Hematopoietic multipotent progenitor cell treated with erythropoietin and hydrocortisone succinate and interleukin-3 and kit ligand, for 8 days (in vitro differentiated cells): ENCODE measurements at places on chromosomes 12 and 14.
A peak's percentile ranks its signal among the peaks of the same experiment; 100 is the strongest.

DNA sequence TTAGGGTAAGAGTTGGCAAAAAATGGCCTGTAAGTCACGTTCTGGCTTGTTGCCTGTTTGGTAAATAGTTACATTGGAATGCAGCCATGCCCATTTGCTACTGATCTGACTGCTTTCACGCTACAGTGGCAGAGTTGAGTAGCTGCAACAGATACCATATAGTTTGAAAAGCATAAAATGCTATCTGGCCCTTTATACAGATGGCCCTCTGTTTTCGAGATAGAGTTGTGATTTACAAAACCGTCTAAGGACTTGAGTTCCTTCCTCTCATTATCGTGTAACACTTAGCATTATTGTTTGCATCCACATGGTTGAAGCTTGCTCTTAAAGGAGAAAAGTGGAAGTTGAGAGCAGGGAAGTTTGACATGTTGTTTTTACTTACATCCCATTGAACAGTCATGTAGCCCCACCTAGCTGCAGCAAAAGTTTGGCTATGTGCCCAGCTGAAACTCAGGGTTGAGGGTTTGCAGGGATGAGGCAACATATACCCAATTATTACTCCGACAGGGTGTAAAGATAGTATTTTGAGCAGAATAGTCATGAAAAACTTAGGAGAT lies 11.3 kb upstream of the SCFD1 start:
- DNase-seq = peak; percentile 79

DNA sequence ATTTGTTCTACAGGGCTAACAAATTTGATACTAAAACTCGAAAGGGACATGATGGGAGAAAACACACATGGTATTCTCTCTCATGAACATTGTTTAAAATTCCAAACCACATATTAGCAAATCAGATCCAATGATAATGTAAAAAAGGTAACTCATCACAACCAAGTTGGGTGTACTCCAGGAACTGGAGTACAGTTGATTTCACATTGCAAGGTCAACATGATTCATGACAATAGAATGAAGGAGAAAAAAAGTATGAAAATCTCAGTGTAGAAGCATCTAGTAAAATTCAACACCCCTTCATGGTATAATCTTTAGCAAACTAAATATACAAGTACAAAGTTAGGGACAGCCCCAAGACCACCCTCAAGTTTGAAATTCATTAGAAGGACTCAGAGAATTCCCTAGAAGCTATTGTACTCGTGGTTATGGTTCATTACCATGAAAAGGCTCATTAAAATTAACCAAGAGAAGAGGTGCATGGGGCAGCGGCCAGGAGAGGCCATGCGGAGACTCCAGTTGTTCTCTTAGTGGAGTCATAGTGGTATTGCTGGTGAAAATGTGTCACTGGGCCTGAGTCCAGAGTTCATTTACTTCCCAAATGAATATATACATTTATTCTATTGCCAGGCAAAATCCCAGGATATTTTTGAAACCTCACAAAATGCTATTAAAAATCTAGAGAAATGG lies 3.1 kb upstream of the CDCA4 start:
- DNase-seq = no peak

DNA sequence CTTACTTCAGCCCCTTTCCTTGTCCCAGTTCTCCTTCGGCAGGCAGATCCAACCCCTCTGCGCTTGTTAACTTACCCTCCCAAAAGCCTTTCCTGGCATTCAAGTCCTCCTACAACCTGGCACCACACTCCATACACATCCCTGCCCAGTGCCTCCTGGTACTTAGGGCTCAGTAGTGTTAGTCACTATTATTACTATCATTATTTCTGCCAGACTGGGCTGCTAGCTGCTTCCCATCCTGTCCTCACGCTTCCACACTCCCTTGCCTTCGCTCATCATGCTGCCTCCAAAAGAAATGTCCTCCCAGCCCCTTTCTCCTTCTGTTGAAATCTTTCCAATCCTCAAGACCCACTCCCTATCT lies 1.6 kb upstream of the HDAC7 start:
- DNase-seq = no peak

GRCh38 chr14:63745858-63746425 lies 18.1 kb upstream of the SGPP1 start:
- DNase-seq = peak; percentile 31

DNA sequence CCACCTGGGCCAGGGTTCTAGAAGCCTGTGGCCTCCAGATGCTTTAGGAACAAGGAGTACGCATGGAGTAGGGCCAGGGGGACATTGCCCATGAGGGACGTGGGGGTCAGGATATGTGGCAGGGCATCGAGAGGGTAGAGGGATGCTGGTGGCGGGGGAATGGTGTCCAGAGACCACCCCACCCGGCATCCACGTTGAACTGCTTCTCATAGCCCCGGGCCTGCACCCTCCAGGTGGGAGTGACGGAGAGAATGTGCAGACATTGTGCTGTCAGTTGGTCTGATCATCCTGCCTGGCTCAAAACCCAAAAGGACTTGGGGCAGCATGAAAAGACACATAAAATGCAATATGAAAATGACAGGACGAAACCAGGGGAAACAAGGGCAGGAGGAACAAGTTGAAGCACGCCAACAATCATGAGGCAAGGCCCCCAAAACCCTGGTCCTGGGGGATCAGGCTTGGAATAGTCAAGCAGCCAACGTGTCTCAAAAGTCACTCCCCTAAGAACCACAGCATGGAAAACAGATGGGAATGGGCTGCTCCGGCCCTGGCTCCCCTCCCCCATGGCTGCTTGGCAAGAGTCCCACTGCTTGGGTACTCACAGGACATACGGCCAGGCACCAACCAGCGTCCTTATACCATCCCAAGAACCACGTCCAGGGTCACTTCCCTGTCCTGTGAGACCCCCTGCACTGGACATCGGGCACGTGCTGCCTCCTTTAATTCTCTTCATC lies 117.9 kb downstream of the DICER1 start:
- no peak for DNase-seq

DNA sequence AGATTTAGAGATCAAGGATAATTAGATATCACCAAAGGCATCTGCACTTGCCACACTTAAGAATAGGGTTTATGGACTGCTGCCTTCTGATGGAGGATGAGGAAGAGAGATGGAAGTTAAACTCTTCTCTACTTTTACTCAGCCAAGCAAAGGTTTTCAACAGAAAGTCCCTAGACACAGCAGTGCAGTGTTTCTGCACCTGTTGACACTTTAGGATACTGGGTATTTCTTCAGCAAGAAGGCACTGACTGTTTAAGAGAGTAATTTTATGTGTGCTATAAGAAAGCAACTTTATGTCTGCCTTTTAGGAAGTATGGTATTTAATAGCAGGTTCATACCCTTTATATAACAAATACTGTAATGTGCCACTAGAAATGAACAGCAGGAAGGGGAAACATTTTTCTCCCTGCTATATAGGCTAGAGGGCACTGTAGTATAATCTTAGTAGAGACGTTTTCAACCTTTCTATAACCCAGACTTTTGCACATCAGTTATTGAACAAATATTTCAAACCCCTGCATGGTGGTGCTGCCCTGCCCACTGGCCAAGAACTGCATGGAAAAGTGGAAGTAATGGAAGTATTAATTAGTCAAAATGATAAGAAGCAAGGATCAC lies 225.0 kb upstream of the GRIP1 start:
- no peak for DNase-seq

DNA sequence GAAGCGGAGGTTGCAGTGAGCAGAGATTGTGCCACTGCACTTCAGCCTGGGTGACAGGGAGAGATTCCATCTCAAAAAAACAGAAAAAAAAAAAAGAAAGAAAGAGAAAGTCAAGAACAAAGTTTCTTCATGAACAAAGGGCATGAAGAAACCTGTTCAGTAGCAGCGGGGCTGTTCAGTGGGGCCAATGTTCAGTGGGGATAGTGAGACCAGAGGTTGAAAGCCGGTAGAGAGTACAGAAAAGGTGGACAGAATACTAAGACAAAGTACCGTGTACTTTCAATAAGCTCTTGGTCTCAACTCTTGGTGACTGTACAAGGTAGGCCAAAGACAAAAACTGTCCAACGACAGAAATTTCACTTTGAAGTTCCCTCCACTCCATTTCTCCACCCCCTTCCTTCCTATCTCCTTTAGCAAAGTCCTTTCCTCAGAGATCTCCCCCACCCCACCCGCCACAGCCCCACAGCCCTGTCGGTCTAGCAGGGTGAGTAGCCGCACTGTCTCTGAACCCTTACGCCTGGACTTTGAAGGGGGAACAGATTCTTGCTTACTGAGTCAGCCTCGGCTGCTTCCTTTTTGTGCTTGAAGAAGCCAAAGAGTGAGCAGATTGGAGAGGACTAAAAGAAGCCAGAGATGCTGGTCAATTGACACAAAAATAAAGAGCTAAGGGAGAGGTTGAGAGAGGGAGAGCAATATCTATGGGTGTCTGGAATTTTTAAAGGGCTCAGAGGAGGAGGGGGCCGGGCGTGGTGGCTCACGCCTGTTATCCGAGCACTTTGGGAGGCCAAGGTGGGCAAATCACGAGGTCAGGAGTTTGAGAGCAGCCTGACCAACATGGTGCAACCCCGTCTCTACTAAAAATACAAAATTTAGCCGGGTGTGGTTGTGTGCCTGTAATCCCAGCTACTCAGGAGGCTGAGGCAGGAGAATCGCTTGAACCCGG lies 44.2 kb upstream of the FOS start:
- DNase-seq = no peak

GRCh38 chr12:82655751-82656150 lies 31.0 kb upstream of the TMTC2 start:
- DNase-seq = no peak

- no peak for DNase-seq
Observed at GRCh38 chr12:96364092-96364700, 36.0 kb downstream of the CDK17 start.
